Caco-2 (cell line): ENCODE measurements at places on chromosomes 4 and X. TPM values are rescaled to one million over a fixed set of nuclear protein-coding genes. Genes with fewer than 3 reads are reported as not detected.

- no peak for DNase-seq
Observed at GRCh38 chrX:42720209-42720608, 57.8 kb downstream of the PPP1R2C start.

The AMOT gene
- total RNA-seq = 55.7 and 66.3 TPM in 2 replicates

DNA sequence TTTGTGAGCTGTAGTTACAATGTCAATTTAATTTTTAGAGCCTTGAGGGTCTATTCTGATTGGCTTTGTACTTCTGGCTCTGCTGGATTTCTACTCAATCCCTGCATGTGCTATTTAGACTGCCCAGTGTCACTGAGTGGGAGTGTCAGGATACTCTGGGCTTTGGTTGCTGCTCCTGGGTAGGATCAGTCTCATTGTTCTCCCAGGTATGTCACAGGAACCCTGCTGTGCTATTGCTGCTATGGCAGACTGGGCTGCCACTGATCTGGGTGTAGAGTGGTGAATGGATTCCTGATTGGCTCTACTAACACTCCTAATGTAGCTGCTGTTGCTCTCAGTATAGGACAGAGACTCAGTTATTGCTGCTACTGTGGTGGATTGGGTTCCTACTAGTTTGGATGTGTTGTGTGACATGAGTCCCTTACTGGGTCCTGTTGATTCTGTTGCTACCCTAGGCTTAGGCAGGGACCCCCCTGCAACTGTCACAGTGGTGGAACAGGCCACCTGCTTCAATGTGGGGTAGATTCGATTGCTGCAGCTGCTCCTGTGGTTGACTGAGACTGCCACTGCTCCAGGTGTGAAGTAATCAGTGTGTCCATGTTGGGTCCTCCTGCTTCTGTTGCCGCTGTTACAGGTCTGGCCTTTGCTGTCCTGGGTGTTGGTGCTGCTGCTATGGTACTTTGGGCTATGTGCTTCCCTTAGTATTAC, 707.8 kb upstream of the AMOT start:
- no peak for DNase-seq

DNA sequence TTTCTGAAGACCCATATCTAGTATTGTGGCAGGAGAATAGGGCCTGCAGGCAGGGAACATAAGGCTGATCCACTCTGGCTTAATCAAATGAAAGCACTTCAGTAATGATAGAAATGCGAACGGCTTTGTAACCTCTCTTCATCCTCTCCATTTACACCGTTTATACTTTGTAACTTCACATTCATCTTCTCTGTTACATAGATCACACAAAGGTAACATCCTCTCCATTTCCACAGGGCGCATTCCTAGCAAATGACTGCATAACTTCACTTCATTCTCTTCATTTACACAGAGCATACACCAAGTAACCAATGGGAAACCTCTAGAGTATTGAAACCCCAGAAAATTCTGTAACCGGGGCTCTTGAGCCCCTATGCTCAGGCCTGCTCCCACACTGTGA, 65.5 kb upstream of the SLC34A2 start:
- no peak for DNase-seq

DNA sequence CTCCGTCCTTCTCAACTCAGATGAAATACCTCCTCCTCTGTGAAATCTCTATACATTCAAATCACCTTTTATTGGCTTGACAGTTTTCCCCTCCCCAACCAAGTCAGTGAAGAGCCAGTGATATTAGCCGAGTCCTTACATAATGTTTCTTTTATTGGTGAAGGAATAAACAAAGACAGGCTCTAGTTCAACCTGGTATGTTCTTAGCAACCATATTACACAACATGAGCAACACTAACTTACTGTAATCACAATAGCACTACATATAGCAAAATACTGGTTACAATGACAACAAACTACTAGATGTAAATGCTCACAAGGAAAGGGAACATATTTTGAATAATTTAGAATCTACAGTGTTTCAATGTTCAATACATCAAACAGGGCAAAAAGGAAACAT, 19.9 kb downstream of the DHX15 start:
- no peak for DNase-seq

- DNase-seq = no peak
Observed at GRCh38 chr4:156594624-156595023, 377.0 kb downstream of the PDGFC start.

The TMPRSS11F gene
- total RNA-seq = not detected in 2 replicates

DNA sequence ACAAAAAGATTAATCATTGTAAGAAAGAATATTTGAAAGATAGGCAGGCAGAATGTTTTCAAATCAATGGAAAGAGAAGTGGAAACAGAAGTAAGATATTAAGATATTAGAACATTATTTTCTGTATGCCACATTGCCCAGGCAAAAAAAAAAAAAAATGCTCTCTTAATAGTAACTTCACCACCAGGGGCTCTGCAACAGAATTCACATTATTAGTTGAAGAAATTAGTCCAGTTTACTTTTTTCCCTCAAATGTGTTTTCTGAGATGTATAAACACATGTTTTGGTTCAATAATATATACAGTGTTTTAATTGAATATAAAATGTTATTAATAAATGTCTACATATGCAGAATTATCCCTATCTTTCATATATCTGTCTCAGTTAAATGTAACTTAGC, 78.0 kb upstream of the ADAD1 start:
- no peak for DNase-seq

GRCh38 chr4:137454767-137455166, 77.5 kb downstream of the PCDH18 start:
- DNase-seq = no peak

GRCh38 chr4:5021546-5021945, 2.3 kb upstream of the CYTL1 start:
- no peak for DNase-seq

The ATOH1 gene
- total RNA-seq = not detected in 2 replicates

GRCh38 chrX:85544609-85545008, 165.1 kb upstream of the POF1B start:
- no peak for DNase-seq

GRCh38 chr4:139973015-139973414, 181.0 kb downstream of the MAML3 start:
- no peak for DNase-seq

DNA sequence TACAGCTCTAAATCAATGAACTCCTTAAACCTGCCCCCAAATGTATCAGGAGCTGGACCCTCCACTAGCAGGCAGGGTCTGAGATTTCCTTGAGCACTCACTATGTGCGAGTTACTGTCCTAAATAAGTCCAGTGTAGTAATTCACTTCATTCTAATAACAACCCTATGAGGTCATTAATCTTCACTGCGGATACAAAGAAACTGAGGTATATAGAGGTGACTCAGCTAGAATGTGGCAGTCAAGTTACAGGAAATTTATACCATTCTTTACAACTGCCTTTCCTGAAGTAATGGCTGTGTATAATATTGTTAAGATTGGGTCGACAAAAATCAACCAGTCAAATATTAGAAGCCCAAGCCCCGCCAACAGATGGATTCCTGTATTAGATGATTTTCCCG, 473.9 kb upstream of the FTHL17 start:
- DNase-seq = no peak

DNA sequence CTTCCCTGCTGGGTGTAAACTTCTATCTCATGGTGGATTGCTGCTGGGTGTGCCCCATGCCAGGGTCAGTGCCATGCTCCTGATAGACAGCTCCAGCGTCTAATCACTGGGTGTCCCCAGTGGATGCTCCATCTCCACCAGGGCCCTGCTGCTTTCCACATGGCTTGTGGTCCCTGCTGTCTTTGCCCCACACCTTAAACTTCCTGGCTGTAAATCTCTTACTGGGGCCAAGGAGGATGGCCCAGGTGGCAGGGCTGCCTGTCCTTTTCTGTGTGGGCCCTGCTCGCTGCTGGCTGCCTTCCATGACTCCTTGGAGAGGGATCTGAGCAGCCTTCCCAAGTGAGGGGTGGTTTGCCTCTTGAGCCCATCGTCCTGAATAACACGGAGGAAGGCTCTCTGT, 51.8 kb downstream of the RGS12 start:
- DNase-seq = no peak

- peak; percentile 70 for DNase-seq
Observed at GRCh38 chrX:11437642-11438379, 144.6 kb downstream of the AMELX start.

DNA sequence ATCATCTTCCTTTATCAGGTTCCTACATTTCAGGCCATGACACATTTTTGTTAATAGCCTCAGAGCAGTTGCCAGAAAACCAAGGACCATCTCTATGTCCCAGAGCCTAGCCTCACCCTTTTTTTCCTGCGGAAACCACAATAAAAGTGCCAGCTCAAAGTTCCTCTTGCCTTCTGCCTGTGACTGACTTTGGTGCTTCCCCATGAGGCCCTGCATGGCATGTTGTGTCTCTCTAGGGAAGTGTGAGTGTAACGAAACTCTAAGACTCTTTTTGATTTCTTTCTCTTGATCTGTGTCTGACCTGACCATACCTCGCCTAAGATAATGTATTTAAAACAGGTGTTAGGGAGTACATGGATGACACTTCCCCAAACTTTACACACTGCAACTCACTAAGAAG, 642.3 kb upstream of the BOD1L1 start:
- DNase-seq = no peak

DNA sequence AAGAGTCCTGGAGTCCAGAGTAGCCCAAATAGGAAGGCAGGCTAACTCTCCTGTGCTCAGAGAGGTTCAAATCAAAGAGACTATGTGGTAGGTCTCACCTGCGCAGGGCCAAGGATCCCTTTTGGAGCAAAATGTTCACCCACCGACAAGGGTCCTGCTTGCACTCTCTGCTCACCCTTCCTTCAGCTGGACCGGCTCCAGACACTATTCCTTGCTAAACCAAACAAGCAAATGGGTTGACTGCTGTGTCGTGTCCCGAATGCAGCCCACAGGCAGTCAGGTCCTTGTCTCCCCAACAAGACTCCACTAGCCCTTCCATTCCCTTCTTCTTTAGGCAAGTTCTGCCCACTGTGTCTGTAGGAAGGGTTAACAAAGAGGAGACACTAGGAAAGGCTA, 760 bp downstream of the TRMT2B start:
- DNase-seq = no peak

The SSX4 gene
- total RNA-seq = not detected in 2 replicates

DNA sequence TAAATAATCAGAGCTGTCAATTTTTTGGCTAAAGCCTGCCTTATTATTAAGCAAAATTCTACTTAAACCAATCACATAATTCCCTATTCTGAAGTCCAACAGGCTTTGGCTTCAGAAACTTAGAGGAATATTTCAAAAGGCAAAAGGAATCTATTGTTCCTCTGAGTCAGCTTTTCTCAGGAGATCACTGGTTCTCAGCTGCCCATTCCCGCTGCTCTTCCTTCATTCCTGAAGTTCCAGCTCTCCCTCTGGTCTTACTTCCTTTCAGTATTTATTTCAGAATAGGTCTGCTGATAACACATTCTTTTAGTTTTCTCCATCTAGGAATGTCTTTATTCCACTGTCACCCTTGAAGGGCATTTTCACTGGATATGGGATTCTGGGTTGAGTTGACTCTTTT, 133.7 kb downstream of the SOWAHB start:
- DNase-seq = no peak

DNA sequence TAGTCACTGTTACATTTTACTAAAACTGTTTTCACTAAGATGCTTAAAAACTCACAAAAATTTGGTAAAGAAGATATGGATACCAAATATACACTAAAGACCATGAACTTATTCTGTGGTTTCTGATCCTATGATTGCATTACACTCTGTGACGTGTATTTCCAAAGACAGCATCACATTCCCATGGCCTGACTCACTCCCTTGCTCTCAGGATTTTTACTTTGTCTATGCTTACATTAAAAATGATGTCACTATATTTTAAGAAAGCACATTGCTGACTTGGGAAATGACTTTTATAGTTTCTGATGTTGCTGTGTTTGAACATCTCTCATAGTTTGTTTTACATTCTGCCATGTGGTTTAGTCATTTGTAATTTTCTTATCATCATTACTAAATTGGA, 327.9 kb upstream of the MAGEB18 start:
- DNase-seq = no peak

- no peak for DNase-seq
Observed at GRCh38 chrX:65536291-65536690, 1.7 kb upstream of the LAS1L start.

DNA sequence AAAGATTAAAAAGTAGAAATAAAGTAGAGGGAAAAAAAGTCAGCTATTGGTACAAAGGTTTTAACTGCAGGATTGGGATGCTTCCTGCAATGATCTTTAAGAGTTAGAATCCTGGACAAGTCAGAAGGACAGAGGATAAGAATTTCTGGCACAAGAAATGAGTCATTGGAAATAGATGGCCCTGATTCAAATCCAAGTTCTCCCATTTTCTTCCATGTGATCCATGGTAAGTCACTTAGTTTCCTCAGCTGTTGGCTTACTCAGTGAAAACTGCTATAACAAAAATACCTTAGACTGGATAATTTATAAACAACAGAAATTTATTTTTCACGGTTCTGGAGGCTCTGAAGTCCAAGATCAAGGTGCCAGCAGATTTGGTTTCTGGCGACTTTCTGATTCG, 13.3 kb upstream of the TBC1D19 start:
- no peak for DNase-seq

The CXCL6 gene
- total RNA-seq = not detected in 2 replicates

DNA sequence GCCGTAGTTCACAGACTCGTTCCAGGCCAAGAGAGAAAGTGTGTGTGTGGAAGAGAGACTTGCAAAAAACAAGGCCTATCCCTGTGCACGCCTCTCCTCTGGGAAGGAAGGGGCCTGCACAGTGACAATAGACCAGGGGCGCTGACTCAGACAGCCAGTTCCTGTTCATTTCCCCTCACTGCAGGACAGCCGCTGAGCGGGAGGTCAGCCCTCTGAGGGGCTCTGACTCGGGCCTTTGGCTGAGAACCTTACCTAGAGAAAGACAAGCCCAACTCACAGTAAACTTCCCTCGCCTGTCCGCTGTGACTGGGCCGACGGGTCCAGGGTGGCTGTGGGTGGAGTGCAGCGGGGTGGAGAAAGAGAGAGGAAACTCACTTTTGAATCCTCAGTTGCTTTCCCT, 52.1 kb downstream of the RTL5 start:
- no peak for DNase-seq

DNA sequence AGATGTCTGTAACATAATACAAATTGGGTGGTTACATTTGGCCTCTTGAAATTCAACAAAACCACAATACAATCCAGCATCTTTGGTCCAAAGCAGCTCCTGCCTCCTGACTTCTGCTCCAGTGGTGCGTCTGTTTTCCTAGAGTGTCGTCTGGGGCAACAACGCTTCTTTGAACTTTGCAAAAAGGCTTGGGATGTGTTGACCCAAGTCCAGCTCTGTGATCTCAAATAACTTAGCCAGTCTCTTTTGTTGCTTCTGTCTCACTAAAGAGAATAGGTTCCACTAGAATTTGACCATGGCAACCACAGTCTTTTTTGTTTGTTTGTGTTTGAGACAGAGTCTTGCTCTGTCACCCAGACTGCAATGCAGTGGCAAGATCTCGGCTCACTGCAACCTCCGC, 324.0 kb downstream of the DHRSX start:
- DNase-seq = no peak

DNA sequence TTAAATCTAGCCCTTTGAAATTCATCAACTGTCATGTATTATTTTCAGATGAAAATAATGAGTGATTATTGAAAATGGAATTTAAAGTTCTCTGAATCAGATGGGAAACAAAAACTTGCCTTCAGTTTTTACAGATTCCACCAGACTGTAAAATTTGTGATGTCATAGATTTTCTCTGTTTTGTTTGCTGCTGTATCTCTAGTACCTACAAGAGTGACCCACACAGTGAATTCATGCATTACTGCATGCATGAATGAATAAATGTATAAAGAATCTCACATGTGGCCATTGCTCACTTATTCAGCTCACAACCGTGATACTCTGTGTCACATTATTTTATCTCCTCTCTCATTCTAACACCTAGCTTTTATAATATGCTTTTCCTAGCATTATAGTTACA, 532.2 kb upstream of the AGA start:
- no peak for DNase-seq
